Activated T-helper 2 cell treated with anti-CD3 and anti-CD28 coated beads, Interferon-gamma antibody, Interleukin-2, Interleukin-4, amounts not matched to agents 10 μg/mL and 5 μg/mL and 100 μg/mL, durations not matched to agents 14 hours and 24 hours and 36 hours (primary cell): ENCODE measurements at places on chromosomes 5 and 9.
A peak's percentile ranks its signal among the peaks of the same experiment; 100 is the strongest.

DNA sequence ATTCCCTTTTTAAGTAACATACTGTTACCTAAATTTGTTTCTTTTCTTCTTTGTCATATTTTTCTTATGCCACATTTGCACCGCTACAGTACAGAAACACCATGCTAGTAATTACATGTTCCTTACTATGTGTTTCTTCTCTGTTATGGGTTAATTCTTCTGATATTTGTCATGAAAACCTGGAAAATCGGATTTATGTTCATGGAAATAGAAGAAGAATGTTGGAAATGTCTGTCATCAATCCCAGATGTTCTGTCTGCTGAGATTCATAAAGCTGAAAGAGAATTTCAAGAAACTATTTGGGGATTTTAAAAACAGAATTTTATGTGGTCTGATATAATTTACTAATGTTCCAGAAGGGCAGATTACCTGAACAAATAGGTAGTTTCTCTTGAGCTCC lies 305.2 kb upstream of the NREP start:
- H3K4me3 ChIP-seq: no peak overlapping the region
- no peaks in the 10 kb centered on the region for H3K4me1 ChIP-seq
- no peaks in the 10 kb centered on the region for H3K36me3 ChIP-seq
- no peaks in the 10 kb centered on the region for H3K27me3 ChIP-seq
- H3K27ac ChIP-seq: no peak overlapping the region
- no peak for DNase-seq

DNA sequence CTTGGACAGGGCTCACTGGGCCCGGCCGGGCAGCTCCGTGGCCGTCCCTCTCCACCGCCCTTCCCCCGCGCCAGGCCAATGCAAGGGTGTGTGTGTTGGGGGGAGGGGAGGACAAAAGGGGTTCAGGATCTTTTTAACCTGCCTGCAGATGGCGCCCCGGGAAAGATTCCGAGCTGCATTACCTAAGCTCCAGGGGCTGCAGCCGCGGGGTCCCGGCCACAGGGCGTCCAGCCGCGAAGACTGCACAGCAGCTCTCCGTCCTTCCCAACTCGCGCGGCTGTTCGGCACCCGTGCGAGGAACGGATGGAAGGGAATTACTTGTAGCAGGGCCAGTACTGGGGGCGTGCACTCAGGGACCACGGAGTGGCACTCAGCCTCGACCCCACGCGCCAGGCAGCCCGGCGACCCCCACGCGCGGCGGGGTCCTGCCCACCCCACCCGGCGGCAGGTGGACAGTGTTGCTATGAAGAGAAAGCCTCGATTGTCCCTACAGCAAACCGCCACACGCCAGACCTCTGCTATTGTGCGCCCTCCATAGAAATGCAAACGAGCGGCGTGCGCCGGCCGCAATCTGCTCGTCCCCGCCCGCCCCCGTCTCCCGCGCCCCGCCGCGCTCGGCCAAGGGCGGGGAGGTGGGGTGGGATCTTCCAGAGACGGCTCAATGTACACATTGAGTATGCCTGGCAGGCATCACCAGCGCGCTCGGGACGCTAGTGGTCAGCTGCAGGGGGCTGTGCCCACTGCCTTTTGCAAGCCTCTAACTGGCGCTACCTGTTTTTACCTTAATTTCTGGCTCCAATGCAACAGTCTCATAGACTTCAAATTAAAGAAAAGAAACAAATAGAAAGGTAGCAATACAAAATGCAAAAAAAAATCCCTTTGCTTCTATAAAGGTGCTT lies 796 bp upstream of the GADD45G start:
- H3K4me1 ChIP-seq: peaks cover 25% of the 10 kb centered on the region
- H3K4me3 ChIP-seq: peak overlapping the region; percentile 87
- DNase-seq: peak; percentile 51
- peaks cover 19% of the 10 kb centered on the region for H3K27me3 ChIP-seq
- H3K27ac ChIP-seq: peak overlapping the region; percentile 88

GRCh38 chr5:171149333-171149732 lies 159.7 kb upstream of the TLX3 start:
- H3K27ac ChIP-seq: no peak overlapping the region
- H3K4me1 ChIP-seq: no peaks in the 10 kb centered on the region
- peaks cover 5% of the 10 kb centered on the region for H3K27me3 ChIP-seq
- no peak overlapping the region for H3K4me3 ChIP-seq

DNA sequence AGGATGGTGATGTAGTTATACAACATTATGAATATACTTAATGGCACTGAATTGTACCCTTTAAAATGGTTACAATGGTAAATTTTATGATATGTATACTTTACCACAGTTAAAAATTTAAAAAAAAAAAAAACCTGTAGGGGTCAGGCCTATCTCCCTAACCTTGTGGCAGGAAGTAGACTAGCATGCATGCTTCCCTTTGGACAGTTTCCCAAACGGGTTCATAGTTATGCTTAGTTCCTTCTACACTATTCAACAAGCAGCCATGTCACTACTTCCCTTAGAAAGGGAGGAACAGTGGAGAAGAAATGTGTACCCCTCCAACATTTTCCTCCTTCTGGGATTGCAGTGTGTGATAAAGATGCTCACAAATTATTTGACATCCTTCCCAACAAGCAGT lies 32.5 kb downstream of the IDNK start:
- peaks cover 2% of the 10 kb centered on the region for H3K4me1 ChIP-seq
- peaks cover 49% of the 10 kb centered on the region for H3K36me3 ChIP-seq
- H3K4me3 ChIP-seq: no peak overlapping the region
- H3K27me3 ChIP-seq: no peaks in the 10 kb centered on the region
- no peak for DNase-seq

DNA sequence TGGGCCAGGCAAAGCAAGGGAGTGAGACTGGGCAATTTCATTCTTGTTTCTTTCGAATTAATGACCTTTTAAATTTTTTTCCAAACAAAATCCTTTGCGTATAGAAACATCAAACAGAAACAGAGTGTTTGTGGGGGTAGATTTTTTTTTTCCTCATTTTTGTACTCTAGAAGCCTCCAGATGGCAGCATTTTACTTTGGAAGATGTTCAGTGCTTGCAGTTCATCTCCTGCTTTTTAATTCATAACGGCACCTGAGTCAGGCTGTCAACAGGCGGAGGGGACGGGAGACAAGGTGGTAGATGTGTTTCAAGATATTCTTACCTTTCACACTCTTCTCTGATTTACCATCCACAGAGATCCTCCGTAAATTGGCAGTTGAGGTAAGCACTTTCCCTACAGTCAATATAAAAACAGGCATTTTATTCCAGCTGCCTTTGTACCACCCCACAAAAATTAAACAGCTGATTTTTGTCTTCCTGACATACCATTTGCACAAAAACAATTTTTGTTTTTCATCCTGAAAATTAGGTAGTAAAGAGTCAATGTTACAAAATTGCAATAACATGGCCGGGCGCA lies 99.5 kb upstream of the FBXL17 start:
- peaks cover 2% of the 10 kb centered on the region for H3K27me3 ChIP-seq
- no peak overlapping the region for H3K4me3 ChIP-seq
- no peaks in the 10 kb centered on the region for H3K4me1 ChIP-seq
- DNase-seq: no peak
- H3K36me3 ChIP-seq: no peaks in the 10 kb centered on the region
- H3K27ac ChIP-seq: no peak overlapping the region

- H3K27ac ChIP-seq: no peak overlapping the region
- no peak for DNase-seq
- H3K4me3 ChIP-seq: no peak overlapping the region
- no peaks in the 10 kb centered on the region for H3K4me1 ChIP-seq
- no peaks in the 10 kb centered on the region for H3K27me3 ChIP-seq
Measured at GRCh38 chr5:3564116-3564515, 31.5 kb upstream of the IRX1 start.

- no peak for DNase-seq
- H3K27me3 ChIP-seq: no peaks in the 10 kb centered on the region
- H3K4me1 ChIP-seq: no peaks in the 10 kb centered on the region
- H3K36me3 ChIP-seq: no peaks in the 10 kb centered on the region
Measured at GRCh38 chr9:80951675-80952074, 737.7 kb downstream of the TLE1 start.

DNA sequence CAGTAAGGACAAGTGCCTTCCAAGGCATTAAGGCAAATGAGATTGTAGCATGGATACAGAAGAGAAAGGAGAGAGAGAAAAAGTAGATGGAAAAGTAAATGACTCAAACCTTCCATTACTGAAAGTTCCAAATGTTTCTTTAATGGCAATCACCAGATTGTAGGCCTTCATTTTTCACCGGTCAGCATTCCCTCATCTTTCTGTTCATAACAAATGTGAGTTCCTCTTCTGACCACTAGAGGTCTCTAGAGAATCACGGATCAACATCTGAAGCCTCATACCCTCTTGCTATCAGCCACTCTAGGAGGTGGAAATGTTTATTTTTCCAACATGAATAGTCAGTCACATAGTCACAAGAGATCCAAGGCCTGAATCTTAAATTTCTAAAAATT lies 73.6 kb upstream of the RPS23 start:
- H3K4me3 ChIP-seq: no peak overlapping the region
- H3K27me3 ChIP-seq: no peaks in the 10 kb centered on the region
- H3K27ac ChIP-seq: no peak overlapping the region
- H3K4me1 ChIP-seq: peaks cover 35% of the 10 kb centered on the region
- H3K36me3 ChIP-seq: no peaks in the 10 kb centered on the region
- DNase-seq: no peak

GRCh38 chr5:16536246-16536645 lies 70.6 kb upstream of the ZNF622 start:
- no peaks in the 10 kb centered on the region for H3K36me3 ChIP-seq
- no peak overlapping the region for H3K4me3 ChIP-seq
- no peaks in the 10 kb centered on the region for H3K27me3 ChIP-seq
- no peak for DNase-seq

GRCh38 chr5:66958980-66959641 lies 237.5 kb downstream of the CD180 start:
- H3K4me3 ChIP-seq: no peak overlapping the region
- no peak for DNase-seq
- H3K27ac ChIP-seq: no peak overlapping the region

GRCh38 chr9:89839449-89839848 lies 234.6 kb downstream of the GADD45G start:
- DNase-seq: no peak
- H3K4me1 ChIP-seq: peaks cover 3% of the 10 kb centered on the region
- H3K27me3 ChIP-seq: peaks cover 24% of the 10 kb centered on the region
- no peak overlapping the region for H3K4me3 ChIP-seq
- no peak overlapping the region for H3K27ac ChIP-seq

DNA sequence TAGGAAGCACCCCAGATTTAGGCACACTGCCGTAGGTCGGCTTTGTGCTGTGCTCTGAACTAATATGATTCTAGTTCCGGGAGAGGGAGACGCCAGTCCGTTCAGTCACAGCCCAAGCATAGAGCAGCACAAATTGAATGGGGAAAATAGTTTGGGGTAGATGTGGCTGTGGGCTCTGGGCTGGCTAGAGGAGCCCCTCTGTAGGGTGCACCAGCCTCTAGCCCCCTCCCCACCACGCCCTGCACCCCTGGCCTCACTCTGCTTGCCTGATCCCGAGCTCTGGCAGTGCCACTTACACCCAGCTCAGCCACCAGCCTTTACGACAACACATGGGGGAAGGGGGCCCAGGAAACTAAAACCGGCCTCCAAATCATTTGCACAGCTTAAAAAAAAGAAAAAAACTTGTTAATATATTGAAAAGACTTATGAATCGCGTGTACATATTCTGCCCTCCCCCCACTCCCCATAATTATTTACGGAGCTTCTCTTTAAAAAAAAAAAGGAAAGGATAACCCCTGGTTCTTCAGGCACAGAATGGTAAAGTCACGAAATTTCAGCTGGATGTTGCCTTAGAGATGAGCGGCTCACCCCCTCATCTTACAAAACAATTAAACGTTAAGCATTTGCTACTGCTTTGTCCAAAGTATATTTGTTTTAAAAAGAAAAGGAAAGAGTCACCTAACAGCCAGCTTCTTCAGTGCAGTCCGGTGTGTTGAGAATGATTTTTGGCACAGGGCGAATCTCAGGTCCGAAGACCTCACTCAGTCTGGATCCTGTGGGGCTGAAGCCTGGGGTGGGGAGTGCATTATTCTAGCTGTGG lies 3.5 kb downstream of the LMX1B start:
- no peak for DNase-seq
- H3K36me3 ChIP-seq: no peaks in the 10 kb centered on the region
- H3K27ac ChIP-seq: no peak overlapping the region
- H3K4me3 ChIP-seq: no peak overlapping the region
- H3K4me1 ChIP-seq: peaks cover 4% of the 10 kb centered on the region

DNA sequence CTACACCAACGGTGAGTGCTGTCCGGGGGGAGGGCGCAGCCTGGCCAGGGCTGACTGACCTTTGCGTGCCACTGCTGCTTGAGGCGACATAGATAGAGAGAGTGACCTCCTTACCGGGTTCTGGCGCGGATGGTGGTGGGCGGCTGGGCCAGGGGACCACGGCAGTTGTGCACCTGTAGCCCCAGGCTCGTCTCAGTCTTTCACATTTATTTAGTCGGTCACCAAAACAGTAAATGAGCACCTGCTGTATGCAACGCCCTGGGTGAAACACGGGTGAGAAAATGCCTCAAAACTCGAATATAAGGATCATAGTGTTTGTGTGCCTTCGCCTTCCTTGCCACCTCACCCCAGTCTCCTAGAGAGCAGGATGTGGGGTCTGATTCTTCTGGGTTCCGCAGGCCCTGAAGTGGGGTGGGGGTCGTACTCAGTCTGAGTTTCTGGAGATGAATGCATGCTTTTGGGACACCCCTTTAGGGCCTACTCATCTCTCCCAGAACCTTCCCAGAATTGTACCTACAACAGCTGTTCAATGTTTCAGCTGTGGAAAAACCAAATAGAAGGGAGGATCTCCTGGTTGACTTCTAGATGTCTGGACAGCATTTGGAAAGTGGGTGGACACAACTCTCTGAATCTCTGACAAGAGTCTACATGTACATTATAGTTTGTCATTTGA lies 714 bp downstream of the SEC24A start:
- H3K27me3 ChIP-seq: no peaks in the 10 kb centered on the region
- peak overlapping the region; percentile 88 for H3K4me3 ChIP-seq
- peak overlapping the region; percentile 97 for H3K27ac ChIP-seq

DNA sequence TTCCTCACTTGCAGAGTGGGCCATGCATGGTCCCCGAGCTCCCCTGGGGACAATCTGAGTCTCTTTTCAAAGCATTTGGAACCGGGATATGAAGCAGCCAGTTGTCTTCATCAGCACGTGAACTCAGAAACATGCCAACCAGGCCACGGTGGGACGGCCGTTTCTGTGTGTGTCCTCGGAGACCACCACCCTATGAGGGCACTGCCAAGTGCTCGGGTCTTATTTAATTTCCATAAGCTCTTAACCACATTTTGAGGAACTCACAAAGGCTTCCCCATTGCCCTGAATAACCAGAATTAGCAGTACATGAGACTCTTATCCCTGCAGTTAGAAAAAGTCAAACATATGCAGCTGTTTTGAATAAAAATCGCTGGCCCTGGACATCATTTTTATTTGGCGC lies 60.1 kb downstream of the OTULIN start:
- H3K36me3 ChIP-seq: peaks cover 47% of the 10 kb centered on the region
- H3K4me1 ChIP-seq: peaks cover 10% of the 10 kb centered on the region
- H3K27ac ChIP-seq: no peak overlapping the region
- DNase-seq: no peak
- H3K4me3 ChIP-seq: no peak overlapping the region

GRCh38 chr9:124394167-124394566 lies 21.1 kb downstream of the PSMB7 start:
- H3K36me3 ChIP-seq: peaks cover 35% of the 10 kb centered on the region
- H3K27ac ChIP-seq: peak overlapping the region; percentile 39
- no peak for DNase-seq
- peaks cover 27% of the 10 kb centered on the region for H3K4me1 ChIP-seq
- no peak overlapping the region for H3K4me3 ChIP-seq

GRCh38 chr9:25994605-25995004 lies 316.4 kb upstream of the TUSC1 start:
- H3K36me3 ChIP-seq: no peaks in the 10 kb centered on the region
- no peaks in the 10 kb centered on the region for H3K4me1 ChIP-seq
- H3K27me3 ChIP-seq: no peaks in the 10 kb centered on the region
- DNase-seq: no peak

GRCh38 chr9:89425921-89426383 lies 72.0 kb downstream of the SEMA4D start:
- no peak for DNase-seq
- peak overlapping the region; percentile 60 for H3K4me3 ChIP-seq
- peaks cover 78% of the 10 kb centered on the region for H3K36me3 ChIP-seq
- peaks cover 89% of the 10 kb centered on the region for H3K4me1 ChIP-seq
